ENCODE measurements at places on chromosomes 16 and 17.

GRCh38 chr17:59121901-59122480 is 15.3 kb upstream of the TRIM37 start:
- DNase-seq = no peak

GRCh38 chr16:85112364-85112763 is at the start of gene CIBAR2:
Gene CIBAR2, minus strand, starts transcription at chr16:85112472. Its CDS starts 120 bp downstream, at chr16:85112352.
- no peak for DNase-seq

GRCh38 chr17:19743101-19744100 is 4.7 kb downstream of the ALDH3A1 start:
- no peak for DNase-seq

- peak; percentile 43 for DNase-seq
Measured at GRCh38 chr17:3845291-3845620, 790 bp downstream of the NCBP3 start.

DNA sequence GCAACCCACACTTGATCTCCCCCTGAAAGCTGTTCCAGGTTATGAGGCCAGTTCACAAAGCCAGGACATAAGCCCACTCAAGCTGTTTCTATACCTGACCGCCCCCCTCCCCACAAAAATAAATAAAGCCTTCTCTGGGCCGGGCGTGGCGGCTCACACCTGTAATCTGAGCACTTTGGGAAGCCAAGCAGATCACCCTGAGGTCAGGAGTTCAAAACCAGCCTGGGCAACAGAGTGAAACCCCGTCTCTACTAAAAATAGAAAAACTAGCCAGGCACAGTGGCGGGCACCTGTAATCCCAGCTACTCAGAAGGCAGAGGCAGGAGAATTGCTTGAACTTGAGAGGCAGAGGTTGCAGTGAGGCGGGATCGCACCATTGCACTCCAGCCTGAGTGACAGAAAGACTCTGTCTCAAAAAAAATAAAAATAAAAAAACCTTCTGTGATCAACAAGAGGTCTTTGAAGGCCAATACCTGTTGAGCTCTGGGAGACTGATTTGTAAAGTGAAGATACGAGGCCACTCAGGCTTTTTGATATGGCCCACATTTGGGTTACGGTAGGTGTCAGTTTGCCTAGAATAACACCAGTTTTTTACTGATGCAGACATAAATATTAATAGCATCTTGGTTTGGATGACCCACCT is 2.2 kb downstream of the KDM8 start:
- no peak for DNase-seq

DNA sequence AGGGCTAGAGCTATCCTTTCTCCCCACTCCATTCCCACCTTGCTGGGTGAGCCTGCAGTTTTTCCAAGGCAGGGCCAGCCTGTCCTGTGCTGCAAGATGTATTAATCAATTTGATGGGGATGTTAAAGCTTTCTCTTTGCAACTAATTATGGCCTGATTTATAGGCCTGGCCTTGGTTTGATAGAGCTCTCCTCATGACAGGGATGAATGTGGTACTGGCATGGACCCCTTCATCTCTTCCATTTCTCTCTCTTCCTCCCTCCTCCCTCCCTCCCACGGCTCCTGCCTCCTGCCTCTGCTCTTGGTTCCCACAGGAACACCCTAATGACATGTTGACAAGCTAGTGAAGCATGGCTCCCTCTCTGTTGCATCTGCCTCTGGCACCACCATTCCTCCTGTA is 47.2 kb upstream of the SKAP1 start:
- DNase-seq = no peak

DNA sequence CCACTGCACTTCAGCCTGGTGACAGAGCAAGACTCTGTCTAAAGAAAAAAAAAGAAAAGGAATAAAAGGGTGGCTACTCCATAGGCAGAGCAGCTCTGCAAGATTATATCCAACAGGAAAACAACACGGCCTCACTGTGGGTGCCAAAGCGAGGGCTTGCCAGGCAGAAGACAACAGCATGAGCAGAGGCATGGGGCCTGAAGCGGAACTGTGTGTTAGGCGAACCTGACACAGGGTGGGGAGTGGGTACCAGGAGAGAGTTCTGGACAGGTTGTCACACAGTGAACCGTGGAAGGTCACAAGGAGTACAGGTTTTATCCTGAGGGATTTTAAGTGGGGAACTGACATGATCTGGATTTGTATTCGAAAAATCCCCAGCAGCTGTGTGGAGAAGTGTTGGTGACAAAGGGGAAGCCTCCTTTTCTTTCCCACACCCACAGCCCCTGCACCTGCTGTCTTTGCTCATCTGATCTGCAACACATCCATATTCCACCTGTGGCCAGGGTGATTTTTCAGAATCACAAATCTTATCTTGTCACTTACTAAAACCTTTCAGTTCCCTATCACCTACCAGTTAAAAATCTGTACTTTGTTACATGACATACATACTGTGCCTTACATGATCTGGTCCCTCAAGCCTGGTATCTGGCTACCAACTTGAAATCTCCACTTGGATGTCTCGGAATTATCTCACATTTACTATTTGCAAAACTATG is 23.2 kb upstream of the ARHGAP17 start:
- DNase-seq = no peak

GRCh38 chr17:64783556-64784352 is 121.6 kb upstream of the SMURF2 start:
- no peak for DNase-seq

- no peak for DNase-seq
Measured at GRCh38 chr17:57467801-57468200, 211.5 kb downstream of the MSI2 start.

DNA sequence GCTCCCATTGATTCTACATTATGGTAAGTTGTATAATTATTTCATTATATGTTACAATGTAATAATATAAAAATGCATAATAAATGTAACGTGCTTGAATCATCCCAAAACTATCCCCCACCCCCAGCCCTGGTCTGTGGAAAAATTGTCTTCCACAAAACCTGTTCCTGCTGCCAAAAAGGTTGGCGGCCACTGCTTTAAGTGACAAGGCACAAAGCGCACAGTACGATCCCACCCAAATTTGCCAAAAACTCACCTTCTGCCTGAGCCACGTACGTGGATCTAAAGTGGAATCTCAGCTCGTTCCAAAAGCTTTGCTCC is 14.5 kb downstream of the CYB561 start:
- DNase-seq = no peak

- DNase-seq = no peak
Measured at GRCh38 chr17:39663688-39664580, 1.2 kb upstream of the TCAP start.

- no peak for DNase-seq
Measured at GRCh38 chr16:22633280-22633679, 122.6 kb downstream of the NPIPB5 start.

GRCh38 chr17:3335876-3336275 is 37.7 kb upstream of the OR3A1 start:
- no peak for DNase-seq

- no peak for DNase-seq
Measured at GRCh38 chr17:5703736-5704135, 119.4 kb upstream of the NLRP1 start.

DNA sequence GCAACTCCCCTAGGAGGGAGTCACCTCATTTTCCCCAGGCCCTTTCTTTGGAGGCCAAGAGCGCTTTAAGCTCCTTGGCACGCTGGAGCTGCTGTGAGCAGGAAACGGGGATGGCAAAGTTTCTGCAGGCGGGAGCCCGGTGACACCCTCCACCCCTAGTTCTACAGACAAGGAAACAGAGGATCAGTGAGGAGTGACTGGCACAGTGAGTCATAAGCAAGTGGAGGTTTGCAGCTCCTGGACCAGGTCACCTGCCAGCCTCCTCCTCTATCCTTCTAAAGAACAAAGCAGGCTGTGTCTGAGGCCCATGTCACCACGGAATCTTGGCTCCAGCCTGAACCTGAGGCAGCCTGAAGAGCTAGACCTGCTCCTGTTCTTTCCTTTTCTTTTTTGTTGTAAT is 141.9 kb downstream of the TMEM132E start:
- no peak for DNase-seq

DNA sequence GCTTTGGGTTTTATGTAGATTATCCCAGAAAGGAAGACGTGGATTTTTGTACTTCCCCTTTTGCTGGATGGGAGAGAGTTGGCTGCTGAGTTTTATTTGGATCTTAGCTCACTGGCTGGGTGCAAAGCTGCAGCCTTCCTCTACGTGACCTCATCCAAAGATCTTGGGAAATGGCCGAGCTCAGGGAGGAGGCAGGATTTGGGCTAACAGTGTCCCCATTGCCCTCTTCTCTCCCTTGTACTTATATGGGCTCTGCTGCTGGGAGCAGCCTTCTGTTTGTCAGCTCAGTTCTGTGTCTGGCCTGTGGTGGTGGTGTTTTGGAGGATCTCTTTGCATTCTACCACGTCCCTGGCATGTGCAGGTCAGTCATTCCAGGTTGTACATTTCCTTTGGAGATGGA is 2.0 kb downstream of the AOC3 start:
- DNase-seq = no peak

Measured in CD4-positive, alpha-beta T cell treated with Interleukin-2 at 100 ng/mL for 4 hours (primary cell).